ENCODE measurements at places on chromosomes 1 and 21. TPM values are rescaled to one million over a fixed set of nuclear protein-coding genes. Genes with fewer than 3 reads are reported as not detected.

Gene PROK1
- not detected for total RNA-seq

Gene NES
- not detected for total RNA-seq

- no peak for DNase-seq
These were observed 28.6 kb downstream of the CD247 start for GRCh38 chr1:167489571-167490340.

Gene VWA5B1
- total RNA-seq, result not detected

DNA sequence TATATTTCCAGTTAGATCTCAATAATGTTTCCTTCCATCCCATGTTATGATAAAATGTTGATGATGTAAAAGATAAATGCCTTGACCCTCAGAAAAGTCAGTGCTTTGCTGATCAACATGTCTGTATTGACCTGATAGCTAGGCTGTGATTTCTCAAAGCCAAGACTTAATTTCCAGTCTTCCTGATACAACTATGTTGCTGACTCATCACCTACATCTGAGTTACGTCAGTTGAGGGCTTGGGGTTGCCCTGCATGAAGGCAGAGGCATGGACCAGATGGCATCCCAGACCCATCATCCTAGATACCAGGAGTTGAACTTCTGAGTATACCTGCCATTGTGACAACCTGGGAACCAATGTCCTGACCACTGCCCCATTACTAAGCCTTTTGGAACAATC is 4.8 kb downstream of the LCE1D start:
- no peak for DNase-seq

DNA sequence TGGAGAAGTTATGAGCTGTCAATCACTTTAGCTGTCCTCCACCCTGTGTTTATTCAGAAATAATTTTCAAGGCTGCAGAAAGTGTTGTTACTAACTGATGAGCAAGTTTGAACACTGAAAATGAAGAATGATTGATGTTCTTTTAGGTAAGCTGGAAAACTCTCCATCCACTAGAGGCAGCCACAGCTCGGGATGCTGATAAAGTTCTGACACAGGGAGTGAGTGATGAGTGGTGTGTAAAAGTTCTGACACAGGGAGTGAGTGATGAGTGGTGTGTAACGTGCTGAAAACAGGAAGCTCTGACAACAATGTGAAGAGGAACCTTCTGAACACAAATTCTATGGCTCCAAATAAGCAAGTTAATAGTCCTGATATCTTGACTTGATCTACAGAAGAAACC is 197.5 kb upstream of the PTBP2 start:
- DNase-seq, result no peak

Gene CACNA1S
- total RNA-seq, result not detected

- no peak for DNase-seq
These were observed 131.2 kb upstream of the ZNHIT6 start for GRCh38 chr1:85839459-85839858.

GRCh38 chr1:113456967-113457366 is 66.7 kb downstream of the MAGI3 start:
- no peak for DNase-seq

- DNase-seq, result no peak
These were observed 705 bp upstream of the QSOX1 start for GRCh38 chr1:180154003-180154324.
